Amniotic epithelial cell (primary cell): ENCODE measurements at places on chromosomes 5 and 9.

DNA sequence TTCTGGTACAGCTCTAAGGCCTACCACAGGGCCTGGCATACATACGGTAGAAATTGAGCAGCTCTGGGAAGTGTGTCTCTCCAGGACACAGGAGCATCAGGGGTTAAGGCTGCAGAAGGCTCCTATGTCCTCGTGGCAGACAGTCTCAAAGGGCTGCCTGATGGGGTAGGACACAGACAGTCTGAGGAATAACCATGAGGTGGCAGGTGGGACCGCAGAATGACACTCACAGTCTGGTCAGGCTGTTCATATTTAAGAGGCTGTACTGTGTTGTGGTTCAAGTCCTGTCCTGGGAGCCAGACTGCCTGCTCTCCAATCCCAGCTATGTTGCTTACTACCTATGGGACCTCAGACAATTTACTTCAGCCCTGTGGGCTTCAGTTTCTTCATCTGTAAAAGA is 217.1 kb downstream of the TRIM32 start:
- DNase-seq, result no peak

DNA sequence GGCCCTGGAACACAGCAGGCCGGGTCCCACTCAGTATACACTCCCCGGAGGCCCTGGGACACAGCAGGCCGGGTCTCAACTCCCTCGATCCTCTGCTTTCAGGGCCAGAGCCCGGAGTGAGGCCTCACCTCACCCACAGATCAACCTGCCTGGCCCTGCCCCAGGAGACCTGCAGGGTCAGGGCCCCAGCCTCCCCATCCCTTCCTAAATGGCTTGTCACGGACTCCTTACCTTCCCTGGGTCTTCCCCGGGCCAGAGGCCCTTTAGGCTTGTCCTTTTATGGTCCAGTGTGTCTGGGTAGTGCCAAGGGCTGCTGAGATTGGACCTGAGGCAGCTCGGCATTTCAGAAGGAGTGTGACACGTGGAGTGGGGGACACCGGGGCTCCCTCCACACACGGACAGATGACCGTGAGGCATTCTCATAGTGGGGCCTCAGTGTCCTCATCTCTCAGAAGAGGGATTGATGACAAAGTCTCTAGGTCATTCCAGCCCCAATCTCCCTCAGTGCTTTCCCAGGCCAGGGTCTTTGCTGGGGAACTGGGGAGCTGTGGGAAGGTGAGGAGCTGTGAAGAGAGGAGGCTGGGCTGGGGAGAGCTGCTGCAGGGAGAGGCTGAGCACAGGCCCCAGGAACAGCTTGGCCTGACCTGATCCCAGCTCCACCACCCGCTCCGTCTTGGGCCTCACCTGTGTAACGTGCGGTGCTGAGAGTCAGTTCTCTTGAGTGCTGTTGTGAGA is 18.0 kb upstream of the PLEKHG4B start:
- DNase-seq, result no peak

- no peak for DNase-seq
Observed at GRCh38 chr5:74693191-74693590, 8.2 kb downstream of the HEXB start.

- no peak for DNase-seq
Observed at GRCh38 chr5:161064781-161065180, 212.8 kb upstream of the ATP10B start.

- DNase-seq, result no peak
Observed at GRCh38 chr5:162603443-162604070, 536.0 kb downstream of the GABRG2 start.
